ENCODE measurements at places on chromosomes 13 and 19.

GRCh38 chr13:70668983-70669382, 560.7 kb upstream of the KLHL1 start:
- DNase-seq: no peak

- no peak for DNase-seq
These were observed 23.1 kb downstream of the EPSTI1 start for GRCh38 chr13:42968906-42969305.

GRCh38 chr13:44373247-44373600, 400 bp upstream of the SERP2 start:
- no peak for DNase-seq

- DNase-seq: no peak
These were observed 32.6 kb downstream of the CLEC4M start for GRCh38 chr19:7795555-7796161.

Data from hematopoietic multipotent progenitor cell treated with erythropoietin and hydrocortisone succinate and interleukin-3 and kit ligand, for 17 days (in vitro differentiated cells).